ENCODE measurements at places on chromosomes 7 and 10. TPM values are rescaled to one million over a fixed set of nuclear protein-coding genes. Genes with fewer than 3 reads are reported as not detected.

GRCh38 chr7:102912742-102913141, at the start of gene LRRC17:
Gene LRRC17 (plus strand): TSS chr7:102913000. CDS start chr7:102933914, 20,914 bp downstream.
- peak; percentile 89 for DNase-seq

- DNase-seq = peak; percentile 88
Measured at GRCh38 chr10:73095481-73096021, 1.1 kb downstream of the P4HA1 start.

The CYP2E1 gene
- 1.3 TPM for total RNA-seq

- no peak for DNase-seq
Measured at GRCh38 chr7:64312826-64313225, 935 bp upstream of the ZNF736 start.

- no peak for DNase-seq
Measured at GRCh38 chr7:158065340-158065739, 522.3 kb downstream of the PTPRN2 start.

- peak; percentile 95 for DNase-seq
Measured at GRCh38 chr7:21965291-21965690, 19.6 kb upstream of the CDCA7L start.

The PCDH15 gene
- not detected for total RNA-seq

DNA sequence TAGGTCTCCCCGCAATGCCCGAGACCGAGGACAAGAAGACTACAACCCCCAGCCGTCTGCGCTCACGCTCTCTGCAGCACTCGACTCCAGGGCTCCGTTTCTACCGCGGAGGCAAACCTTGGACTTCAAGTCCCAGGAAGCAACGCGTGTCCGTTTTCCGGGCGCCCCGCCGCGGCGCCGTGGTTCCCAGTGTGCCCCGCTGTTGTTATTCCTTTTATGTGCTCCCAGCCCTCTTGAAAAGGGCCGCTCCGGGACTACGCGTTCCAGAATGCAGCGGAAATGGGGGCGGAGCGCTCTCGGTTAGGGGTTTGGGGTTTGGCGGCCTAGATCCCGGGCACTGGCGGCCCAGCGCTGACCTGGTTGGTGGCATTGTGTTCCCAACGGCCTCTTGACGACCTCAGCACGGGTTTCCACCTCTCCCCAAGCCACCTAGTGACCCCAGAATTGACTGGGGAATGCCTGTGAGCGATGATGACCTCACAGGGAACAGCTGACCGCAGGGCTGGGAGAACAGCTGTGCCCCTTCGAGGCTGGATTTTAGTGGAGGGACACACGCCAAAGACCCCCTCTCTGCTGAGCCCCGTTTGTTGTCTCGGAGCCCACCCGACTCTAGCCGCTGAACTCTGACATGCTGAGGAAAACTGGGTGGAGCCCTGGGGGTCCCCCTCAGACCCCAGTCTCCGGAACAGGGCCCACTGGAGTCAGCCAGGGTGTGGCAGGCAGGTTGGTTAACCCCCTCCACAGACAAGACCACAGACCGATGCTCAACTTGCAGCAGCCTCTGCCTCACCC, 488 bp upstream of the CDK5 start:
- DNase-seq = peak; percentile 100

The SH2B2 gene
- total RNA-seq = 0.97 TPM

All from fibroblast of villous mesenchyme (primary cell).